ENCODE measurements at places on chromosomes 11 and 22.

GRCh38 chr11:61921446-61921845 lies 4.1 kb upstream of the RAB3IL1 start:
- DNase-seq = no peak

DNA sequence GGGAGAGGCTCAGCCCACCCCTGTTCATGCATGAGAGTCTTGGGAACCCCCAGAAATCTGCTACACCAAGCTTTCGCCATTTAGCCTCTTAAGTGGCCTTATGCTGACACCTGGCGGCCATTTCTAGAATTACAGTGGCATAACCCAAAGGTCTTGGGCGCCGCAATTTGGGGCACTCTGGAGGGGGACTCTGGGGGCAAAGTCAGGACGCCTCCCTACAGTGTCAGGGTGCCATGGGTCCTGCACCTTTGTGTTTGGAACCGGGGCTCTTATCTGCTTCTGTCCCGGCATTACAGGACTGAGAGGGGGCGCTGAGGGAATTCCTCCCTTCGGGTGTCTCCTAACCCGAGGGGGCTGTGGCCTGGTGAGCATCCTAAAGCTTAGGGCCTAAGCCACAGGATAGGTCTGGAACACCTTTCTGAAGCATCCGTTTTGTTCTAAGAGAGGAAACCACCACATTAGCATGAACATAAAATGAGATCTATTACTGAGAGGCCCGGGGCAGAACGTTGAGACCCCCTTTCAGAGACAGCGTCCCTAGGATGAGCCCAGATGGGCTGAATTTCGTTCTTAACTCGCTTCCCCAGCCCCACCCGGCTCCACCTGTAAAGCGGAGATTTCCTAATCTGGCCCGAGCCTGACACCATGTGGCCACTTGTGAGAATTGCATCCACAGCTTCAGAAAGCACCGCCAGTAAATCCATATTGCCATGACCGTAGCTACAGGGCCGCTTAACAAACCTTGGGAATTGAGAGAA lies 9.3 kb downstream of the INS start:
- peak; percentile 35 for DNase-seq

DNA sequence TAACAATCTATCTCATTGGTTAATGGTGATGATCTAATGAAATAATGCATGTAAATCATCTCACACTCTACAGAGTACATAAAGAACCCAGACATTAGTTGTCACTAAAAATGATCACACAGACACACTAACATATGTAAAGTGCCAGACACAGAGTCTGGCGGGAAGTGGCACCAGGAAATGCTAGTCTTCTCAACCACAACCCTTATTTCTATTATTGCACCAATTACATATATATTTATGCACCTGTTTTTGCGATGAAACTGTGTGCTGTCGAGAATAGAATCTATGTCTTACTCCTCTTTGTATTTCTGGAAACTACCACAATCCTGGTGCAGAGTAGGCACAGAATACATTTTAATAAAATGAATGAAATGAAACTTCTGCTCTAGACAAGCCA lies 25.9 kb upstream of the POU2AF3 start:
- DNase-seq = no peak

DNA sequence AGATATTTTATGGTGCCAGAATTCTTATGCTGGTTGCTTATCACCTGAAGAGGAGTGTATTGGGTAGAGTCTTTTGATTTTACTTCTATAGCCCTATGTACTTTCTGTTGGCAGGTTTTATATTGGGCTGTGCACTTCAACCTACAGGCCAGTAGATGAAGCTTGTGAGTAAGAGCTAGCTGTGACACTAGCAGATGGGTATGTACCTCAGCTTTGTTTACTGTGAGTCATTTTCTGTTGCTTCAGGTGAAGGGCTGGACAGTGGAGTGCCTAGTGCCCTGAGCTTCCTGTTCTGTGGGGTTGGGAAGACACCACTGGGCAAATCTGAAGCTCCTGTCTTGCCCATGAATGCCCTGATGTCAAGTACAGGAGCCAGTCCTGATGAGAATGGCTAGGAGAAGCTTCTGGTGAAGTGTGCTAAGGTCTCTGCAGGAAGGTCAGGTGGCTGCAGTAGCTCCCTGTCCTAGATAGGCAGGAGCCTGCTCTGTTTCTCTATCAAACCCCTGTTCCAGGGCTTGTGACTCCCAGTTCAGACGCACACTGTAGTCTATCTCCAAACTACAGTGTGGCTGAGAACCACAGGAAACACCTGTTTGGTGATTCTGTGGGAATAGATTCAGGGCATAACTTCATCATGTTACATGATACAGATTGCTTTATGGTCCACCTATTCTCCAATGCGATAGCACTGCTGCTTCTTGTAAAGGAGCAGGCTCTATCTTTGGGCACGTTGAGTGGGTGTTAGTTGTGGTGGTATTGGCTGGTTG lies 755.7 kb downstream of the KCNA4 start:
- no peak for DNase-seq

GRCh38 chr22:28023774-28024173 lies 104.7 kb upstream of the PITPNB start:
- no peak for DNase-seq

DNA sequence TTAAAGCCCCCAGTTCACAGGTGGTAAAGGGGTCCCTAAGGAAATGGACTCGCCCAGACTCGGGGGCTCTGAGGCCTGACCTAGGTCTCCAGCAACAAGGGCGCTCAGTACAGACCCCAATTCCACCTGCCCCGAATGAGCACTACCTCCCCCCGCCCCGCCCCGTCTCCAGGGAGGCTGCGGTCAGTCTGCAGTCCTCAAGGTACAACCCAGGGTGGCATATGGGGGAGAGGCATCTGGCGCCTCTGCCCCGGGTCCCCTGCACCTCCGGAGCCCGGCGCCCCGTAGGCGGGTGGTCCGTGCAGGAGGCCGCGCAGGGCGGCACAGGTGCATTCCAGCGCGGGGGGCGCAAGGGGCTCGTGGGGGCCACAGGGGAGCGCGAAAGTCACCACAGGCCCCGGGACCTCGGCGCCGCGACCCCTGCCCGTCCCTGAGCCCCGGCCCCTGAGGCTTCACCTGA lies 361 bp downstream of the CTSD start:
- no peak for DNase-seq

- no peak for DNase-seq
These were observed 14.3 kb upstream of the PMM1 start for GRCh38 chr22:41603873-41604332.

- no peak for DNase-seq
These were observed 16.5 kb downstream of the P2RY2 start for GRCh38 chr11:73234471-73235181.

GRCh38 chr11:16169956-16170847 lies 186.1 kb downstream of the SOX6 start:
- DNase-seq = no peak

- no peak for DNase-seq
These were observed 15.6 kb downstream of the GRAP2 start for GRCh38 chr22:39916496-39916895.
